ENCODE measurements at places on chromosomes 12 and 14. TPM values are rescaled to one million over a fixed set of nuclear protein-coding genes. Genes with fewer than 3 reads are reported as not detected.

The SMIM41 gene
- total RNA-seq, result 2.0 TPM

The NEUROD4 gene
- total RNA-seq, result not detected

The DEPDC4 gene
- 0.35 TPM for total RNA-seq

The HSP90AA1 gene
- 196 TPM for total RNA-seq

The NIN gene
- 13.3 TPM for total RNA-seq

The OGFOD2 gene
- 7.1 TPM for total RNA-seq

The CLEC2A gene
- total RNA-seq, result not detected

The MYH6 gene
- not detected for total RNA-seq

The STYK1 gene
- 0.26 TPM for total RNA-seq

The KCNJ8 gene
- 2.3 TPM for total RNA-seq

The MYF5 gene
- total RNA-seq, result not detected

The CD4 gene
- 0.35 TPM for total RNA-seq

The ERP27 gene
- total RNA-seq, result under 0.01 TPM

The KRT71 gene
- total RNA-seq, result not detected

The MMP14 gene
- total RNA-seq, result 658 TPM

The ESPL1 gene
- total RNA-seq, result 1.8 TPM

The TMEM179 gene
- total RNA-seq, result not detected

The RND1 gene
- 0.17 TPM for total RNA-seq

The KRT86 gene
- not detected for total RNA-seq

The AKAP3 gene
- 0.58 TPM for total RNA-seq

The EIF2S3B gene
- total RNA-seq, result 0.35 TPM

The ARF3 gene
- total RNA-seq, result 42.1 TPM
